ENCODE measurements at places on chromosomes 3 and 15.

- DNase-seq = no peak
Observed at GRCh38 chr3:25456723-25457670, 28.9 kb downstream of the RARB start.

DNA sequence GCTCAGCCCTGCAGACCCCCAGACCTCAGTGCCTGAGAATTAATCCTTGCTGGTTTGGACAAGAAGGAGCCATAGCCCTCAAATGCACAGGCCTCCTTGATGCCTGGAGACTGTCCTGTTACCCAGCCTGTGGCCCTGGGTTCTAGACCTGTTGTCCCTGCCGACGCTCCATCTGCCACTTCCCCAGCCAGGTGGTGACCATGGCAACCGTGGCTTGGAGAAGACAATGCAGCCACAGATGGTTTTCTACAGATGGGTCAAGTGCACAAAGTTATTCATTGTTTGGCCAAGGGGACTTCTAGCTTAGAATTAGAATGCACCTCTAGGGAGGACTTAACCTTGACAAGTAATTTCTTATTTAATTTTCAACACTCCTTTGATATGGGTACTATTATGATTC, 297.1 kb downstream of the UACA start:
- no peak for DNase-seq

DNA sequence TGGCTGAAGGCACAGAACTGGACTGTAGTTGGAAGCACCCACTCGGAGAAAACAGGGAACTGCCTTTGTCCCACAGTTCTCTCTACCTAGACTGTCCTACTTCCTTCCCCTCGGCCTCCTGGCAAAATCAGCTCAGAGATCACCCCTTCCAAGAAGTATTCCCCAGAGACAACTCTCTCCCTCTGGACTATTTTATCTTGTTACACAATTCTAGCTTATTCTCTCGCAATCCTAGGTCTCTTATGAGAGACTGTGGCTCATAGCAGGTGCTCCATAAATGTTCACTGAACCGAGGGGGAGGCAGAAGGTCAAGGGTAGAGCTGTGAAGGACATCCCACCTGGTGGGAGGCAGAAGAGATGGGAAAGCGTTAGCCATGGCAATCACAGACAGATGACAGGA, 10.6 kb downstream of the HEG1 start:
- no peak for DNase-seq

GRCh38 chr3:103112273-103112672, 677.5 kb downstream of the ZPLD1 start:
- DNase-seq = no peak

DNA sequence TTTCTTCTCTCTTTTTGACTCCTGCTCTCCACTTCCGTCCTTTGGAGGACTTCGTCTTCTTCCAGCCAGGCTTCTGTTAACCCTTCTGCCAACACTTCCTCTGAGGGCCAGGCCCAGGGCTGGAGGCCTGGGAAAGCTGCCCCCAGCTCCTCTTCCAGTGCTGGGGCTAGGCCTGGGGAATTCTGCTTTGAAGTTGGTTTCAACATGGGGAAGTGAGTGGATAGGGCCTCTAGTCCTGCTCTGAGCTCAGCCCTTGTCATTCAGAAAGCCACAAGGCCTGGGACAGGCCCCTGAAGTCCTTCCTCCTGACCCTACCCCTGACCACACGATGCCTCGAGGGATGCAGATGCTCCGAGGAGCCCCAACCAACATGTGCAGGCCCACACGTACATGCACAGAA, 53.9 kb upstream of the HERC1 start:
- DNase-seq = no peak

DNA sequence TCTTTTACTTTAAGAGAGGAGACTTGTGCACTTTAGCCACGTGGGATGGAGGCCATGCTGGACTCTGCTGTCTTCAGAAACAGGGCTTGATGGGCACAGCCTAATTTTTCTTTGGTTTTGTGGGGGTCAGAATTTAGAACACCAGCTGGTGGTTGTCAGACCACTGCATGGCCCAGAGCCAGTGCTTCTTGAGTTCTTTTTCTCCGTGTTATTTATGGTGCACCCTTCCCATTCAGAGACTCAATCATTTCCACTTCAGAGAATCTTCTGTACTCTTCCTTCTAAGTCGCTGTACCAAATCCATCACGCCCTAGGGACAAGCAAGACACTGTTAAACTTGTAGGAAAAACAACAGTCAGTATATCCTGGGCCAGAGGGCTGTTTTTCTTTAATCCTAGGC, 20.1 kb downstream of the PRR23A start:
- no peak for DNase-seq

DNA sequence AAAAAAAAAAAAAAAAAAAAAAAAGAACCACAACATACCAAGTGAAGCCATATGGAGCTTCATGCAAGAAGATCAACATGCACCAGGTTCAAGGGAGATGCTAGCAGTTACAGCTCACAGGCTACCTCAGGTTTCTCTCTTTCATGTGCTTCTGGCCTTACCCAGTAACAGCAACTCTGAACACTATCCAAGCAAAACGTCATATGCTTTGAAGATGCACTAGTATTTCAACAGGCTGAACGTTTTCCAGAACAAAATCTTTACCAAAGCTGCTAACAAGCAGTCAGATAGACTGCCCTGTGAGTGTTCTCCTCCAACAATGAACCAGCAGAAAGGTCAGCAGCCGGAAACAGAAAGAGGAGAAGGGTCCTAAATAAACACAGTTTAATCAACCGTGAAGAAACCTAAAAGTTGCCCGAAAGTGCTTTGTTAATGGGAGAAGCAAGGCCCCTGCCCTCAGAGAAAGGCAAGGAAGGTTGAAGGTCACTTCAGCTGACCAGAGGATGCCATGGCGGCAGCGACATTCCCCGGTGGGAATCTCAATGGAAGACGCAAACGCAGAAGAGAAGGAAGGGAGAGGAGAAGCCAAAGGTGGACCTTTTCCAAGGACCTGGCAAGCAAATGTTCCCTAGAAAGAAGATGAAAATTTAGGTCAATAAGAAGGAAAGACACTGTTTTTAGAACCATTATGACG, 80.1 kb downstream of the CCNL1 start:
- DNase-seq = no peak

- DNase-seq = no peak
Observed at GRCh38 chr3:144429719-144430121, 458.1 kb downstream of the DIPK2A start.

GRCh38 chr3:172208586-172209332, 169.4 kb downstream of the FNDC3B start:
- no peak for DNase-seq

GRCh38 chr3:116048991-116049390, 396.3 kb downstream of the LSAMP start:
- no peak for DNase-seq

DNA sequence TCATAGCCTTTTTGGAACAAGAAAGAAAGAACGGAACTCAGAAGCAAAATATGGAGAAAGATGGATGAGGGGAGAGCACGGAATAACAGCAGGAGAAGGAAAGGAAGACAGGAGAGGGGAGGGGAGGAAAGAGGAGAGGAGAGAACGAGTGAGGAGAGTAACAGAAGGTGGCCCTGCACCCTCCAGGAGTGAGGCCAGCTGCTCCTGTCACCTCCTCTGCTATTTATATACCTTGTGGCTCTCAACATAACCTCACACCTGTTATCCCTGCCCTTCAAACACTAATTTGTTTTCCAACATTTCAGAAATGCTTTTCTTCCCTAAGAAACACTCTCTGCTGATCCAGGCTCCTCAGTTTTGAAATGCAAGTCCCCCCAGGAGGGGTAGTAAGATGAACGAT, 53.4 kb upstream of the ATP2B2 start:
- no peak for DNase-seq

GRCh38 chr3:13241621-13242363, 168.6 kb upstream of the IQSEC1 start:
- DNase-seq = no peak
